Renal cortex interstitium (tissue), 15 donors: ENCODE measurements at places on chromosomes 5 and 9. TPM values are rescaled to one million over a fixed set of nuclear protein-coding genes. Genes with fewer than 3 reads are reported as not detected.

GRCh38 chr9:128145536-128145935 is 3.7 kb upstream of the LCN2 start:
- DNase-seq: no peak

- DNase-seq: no peak
Measured at GRCh38 chr5:88948746-88949600, 66.0 kb upstream of the MEF2C start.

KIF20A gene
- 49.9 TPM for polyA plus RNA-seq

GRCh38 chr5:128053291-128053954 is 30.1 kb upstream of the SLC12A2 start:
- no peak for DNase-seq

- peak; percentile 13 for DNase-seq
Measured at GRCh38 chr5:16179511-16179935, at the start of gene MARCHF11. Gene MARCHF11 (minus strand): TSS chr5:16179791. CDS start chr5:16179575, 216 bp downstream.

TNFSF8 gene
- polyA plus RNA-seq: 0.46 TPM

CTSL gene
- polyA plus RNA-seq: 153 TPM

DNA sequence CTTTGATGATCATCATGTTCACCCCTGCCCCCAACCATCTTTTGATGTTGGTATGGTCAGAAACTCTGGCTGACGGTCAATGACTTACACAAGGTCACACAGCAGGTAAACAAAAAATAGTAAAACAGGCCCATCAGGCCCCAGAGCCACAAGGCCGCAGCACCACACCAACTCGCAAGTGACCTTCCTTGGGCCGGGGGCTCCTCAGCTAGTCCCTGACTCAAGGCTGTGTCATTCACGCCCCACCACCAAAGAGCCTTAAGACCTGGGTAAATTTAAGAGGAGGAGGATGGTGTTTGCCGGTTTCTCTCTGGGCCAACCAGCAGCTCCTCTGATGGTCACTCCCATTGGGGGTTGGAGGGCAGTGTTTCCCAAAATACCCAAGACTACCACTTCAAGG is 55.8 kb downstream of the PSMB7 start:
- no peak for DNase-seq

PAPPA gene
- polyA plus RNA-seq: 2.9 TPM

DNA sequence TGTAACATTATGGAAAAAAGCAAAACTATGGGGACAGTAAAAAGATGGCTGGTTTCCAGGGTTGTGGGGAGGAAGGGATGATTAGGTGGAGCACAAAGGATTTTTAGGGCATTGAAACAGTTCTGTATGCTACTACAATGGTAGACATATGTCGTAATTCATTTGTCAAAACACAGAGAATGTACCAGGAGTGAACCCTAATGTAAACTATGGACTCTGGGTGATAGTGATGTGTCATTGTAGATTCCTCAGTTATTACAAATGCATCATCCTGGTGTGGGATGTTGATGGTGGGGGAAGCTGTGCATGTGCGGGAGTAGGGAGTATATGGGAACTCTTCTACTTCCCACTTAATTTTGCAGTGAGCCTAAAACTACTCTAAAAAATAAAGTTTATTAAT is 135.0 kb upstream of the GABRP start:
- DNase-seq: no peak

DAPK1 gene
- polyA plus RNA-seq: 95.9 TPM
